Activated gamma-delta T cell treated with anti-CD3 and anti-CD28 coated beads, Interleukin-2, amount 50 U/mL, for 16 hours (primary cell): ENCODE measurements at places on chromosomes 7 and 10.

GRCh38 chr7:55420530-55420929, 55.4 kb downstream of the LANCL2 start:
- DNase-seq: no peak

DNA sequence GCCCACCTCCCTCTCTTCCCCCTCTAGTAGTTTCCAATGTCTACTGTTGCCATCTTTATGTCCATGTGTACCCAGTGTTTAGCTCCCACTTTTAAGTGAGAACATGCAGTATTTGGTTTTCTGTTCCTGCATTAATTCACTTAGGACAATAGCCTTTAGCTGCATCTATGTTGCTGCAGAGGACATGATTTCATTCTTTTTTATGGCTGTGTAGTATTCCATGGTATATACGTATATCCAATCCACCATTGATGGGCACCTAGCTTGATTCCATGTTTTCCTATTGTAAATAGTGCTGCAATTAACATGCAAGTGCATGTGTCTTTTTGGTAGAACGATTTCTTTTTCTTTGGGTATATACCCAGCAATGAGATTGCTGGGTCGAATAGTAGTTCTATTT, 170.4 kb downstream of the NOC3L start:
- DNase-seq: no peak

DNA sequence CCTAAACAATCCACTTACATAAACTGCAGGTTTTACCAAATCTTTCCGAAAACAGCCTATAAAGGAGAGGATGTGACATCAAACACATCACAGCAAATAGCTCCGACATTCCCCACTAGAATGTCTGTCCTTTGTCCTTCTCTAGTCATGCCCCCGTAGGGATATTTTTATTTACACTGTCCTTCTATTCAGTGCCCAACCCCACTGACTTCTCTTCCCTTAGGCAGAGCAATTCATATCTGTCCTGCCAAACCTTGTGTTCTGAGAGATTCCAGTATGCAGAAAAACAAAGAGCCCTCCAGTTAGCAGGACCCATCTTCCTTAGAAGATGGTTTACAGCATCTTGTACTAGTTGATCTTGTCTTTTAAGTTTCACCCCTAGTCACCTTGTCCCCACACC, 5.4 kb upstream of the GLI3 start:
- DNase-seq: no peak

DNA sequence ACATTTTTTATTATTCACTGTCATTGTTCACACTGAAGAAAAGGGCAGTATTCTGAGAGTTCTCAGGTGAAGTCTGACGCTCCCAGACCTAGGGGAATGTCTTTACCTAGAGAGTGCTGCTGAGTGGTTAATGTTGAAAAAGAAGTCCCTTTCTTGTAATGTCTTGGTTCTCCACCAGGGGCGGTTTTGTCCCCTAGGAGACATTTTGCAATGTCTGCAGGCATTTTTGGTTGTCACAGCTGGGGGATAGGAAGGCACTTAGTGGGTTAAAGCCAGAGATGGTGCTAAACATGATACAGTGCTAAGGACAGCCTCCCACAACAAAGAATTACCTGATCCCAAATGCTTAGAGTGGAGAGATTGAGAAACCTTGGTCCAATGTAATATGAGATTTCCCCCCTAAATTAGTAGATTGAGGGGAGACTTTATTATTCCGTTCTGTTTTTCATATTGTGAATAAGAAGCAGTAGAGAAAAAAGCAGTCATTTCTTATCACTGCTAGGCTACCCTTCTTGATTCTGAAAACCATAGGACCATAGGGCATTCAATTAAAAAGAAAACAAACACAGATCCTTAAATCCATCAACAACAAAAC, 13.1 kb downstream of the UMAD1 start:
- DNase-seq: no peak

GRCh38 chr7:3951316-3952055, 650.4 kb downstream of the SDK1 start:
- no peak for DNase-seq

GRCh38 chr10:38147686-38148085, 53.5 kb downstream of the ZNF37A start:
- no peak for DNase-seq

DNA sequence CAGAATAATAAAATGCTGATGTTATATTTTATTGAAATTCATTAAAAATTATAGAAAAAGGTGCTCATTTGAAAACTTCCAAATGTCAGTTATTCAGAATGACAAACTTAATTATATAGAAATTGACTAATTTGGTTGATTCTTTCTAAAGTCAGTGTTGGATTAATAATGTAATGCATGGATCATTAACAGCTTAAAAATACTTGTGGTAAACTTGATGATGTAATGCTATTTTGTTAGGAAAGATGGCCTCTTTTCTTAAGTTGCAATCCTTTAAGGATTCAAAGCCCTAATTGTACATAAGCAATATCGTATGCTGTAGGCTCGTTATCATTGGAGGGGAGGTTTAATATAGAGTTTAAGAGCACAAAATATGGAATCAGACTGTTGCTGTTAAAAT, 141.2 kb downstream of the ZEB1 start:
- DNase-seq: no peak

DNA sequence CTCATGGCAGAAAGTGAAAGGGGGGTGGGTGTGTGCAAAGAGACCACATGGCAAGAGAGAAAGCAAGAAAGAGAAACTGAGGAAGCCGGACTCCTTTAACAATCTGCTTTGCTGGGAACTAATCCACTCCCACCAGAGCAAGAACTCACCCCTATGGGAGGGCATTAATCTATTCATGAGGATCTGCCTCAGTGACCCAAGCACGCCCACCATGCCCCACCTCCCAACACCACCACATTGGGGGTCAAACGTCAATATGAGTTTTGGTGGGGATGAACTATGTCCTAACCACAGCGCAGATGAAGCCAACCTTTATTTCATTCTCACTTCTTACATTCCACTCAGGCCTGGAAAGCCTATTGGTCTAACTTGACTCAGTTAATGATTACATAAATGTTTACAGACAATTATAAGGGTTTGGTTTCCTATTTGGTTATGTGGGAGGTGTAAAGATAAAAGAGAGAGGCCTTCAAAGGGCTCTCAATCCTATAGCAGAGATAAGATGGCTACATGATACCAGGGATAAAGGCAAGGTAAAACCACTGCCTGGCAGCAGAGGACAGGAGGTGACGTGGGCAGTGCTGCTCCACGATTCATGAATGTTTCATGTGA, 601.8 kb downstream of the PARD3 start:
- no peak for DNase-seq

DNA sequence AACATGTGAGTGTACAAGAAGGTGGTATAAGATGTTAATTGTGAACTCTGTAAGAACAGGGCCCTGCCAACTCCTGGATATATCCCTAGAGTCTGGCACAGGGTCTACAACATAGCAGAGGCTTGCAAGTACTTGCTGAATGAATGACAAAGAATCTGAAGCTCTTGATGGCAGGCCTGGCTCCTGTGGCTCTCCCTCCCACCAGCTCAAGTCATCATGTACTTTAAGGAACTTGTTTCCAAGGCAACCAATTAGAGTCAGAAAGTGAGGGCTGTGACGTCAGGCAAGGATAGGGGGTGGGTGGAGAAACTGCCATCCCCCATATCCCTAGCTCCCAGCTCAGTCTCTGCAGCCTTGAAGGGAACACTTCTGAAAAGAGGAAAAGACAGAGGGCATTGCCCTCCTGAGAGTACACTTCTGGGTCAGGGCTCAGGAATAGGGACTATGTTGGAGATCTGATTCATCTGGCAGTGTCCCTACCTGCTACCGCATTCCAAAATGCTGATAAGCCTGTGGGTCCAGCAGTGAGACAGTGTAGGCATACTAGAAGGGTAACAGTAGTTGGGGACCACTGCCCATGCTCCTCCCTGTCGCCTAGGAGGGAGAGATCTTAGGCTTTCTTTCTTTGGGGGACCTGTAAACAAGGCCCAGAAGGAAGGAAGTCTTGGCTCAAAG, 34.6 kb upstream of the BTRC start:
- no peak for DNase-seq

DNA sequence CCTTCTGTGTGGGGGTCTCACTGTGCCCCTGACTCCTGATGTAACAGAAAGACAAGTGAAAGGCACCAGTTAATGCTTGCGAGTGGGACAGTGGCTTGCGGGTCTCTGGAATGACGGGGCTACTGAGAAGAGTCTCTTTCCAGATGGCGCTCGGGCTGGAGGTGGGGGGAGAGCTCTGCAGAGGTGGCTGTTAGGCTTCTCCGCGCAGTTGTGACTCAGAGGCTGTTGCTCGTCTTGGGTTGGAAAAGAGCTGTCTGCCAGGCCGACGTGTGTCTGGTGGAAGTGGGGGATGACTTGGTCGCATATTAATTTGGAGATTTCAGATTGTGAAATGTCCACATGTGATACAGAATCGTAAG, 27.9 kb upstream of the SH2B2 start:
- DNase-seq: no peak

- no peak for DNase-seq
These were observed 233.6 kb upstream of the CCDC6 start for GRCh38 chr10:60139798-60140566.

DNA sequence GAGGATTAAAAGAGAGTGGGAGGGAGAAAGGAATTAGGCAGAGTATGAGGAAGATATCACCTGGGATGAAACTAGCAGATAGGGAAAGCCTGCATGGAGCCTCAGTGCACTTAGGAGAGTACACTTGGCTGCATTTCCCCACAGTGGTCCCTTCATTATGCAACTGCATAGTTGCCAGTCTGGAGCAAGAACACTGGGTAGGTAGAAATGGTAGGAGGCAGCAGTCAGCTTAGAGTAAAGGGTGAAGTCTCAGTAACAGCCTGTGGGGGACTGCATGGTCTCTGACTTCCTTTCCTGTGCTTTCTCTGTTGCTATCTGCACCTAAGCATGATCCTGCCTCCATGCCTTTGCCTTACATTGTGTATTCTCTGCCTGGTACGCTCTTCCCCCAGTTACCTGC, 14.0 kb upstream of the PCGF5 start:
- DNase-seq: no peak

- DNase-seq: peak; percentile 22
These were observed at the start of gene ECHDC3 for GRCh38 chr10:11742009-11742778. ECHDC3 (plus strand) TSS chr10:11742382; CDS start chr10:11742577, 195 bp downstream.

- DNase-seq: no peak
These were observed 31.3 kb upstream of the ZNF273 start for GRCh38 chr7:64871761-64872160.

- DNase-seq: no peak
These were observed 80.9 kb downstream of the UNCX start for GRCh38 chr7:1313613-1314012.

DNA sequence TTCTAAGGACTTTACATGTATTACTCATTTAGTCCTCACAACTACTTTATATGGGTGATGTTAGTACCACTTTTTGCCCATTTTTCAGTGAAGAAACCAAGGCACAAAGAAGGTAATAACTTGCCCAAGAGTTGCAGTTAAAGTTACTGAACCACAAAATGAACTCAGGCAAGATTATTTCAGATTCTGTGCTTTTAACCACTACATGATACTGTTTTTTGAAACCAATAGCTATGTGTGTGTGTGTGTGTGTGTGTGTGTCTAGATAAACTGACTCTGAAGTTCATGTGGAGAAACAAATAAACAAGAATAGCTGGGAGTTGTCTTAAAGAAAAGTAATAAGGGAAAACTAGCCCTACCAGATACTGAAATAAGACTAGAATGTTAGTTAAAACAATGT, 60.8 kb upstream of the OIT3 start:
- DNase-seq: no peak

DNA sequence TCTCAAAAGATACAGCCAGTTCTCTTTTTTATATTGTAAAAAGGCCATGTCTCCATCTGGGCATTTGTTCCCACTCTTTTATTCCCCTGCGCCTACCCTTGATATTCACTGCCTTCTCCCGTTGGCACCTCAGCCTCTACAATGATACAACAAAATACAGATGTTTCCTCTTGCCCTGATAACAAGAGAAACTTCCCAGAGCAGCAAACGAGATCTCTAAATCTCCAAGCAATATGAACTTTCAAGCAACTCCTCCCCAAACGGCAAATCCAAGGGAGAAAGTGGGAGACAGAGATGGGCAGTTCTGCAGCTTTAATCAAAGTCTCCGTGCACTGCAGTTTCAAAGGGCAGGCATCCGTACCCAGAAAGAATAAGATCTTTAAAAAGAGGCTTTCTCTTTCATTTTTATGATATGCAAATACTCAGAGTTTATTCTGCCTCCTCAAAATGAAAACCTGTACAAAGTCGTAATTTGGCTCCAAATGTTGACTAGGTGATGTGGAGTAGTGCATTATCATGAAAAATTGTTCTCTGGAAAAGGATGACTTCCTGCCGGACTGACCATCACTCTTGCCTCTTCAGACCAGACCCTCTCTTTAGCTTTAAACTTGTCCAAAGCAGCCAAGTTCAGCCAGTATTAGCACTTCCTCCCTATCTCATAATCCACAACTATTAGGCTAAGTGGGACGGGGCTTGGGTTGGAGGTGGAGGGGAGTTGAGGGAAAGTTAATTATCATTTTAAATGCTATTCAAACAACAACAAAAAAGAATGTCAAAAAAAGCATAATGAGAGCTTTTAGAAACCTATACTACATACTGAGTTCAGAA, 682 bp downstream of the HGF start:
- no peak for DNase-seq

GRCh38 chr10:79401015-79401921, 44.2 kb downstream of the ZCCHC24 start:
- no peak for DNase-seq

DNA sequence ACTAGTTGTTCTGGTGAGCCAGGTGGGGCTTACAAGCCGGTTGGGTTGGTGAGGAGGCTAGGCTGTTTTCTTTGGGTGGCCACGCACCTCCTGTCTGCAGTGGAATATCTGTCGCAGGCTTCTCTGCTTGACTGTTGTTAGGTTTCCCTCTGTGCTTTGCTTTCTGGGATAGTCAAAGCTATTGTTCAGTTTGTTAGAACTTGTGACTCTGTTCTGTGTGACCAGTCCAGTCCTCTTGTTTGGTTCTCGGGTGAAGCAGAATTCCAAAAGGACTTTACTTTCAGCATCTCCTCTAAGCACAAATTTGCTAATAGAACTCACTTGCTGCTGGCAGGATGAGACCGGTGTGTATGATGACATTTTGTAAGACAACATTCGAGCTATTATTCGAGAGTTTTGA, 105.3 kb downstream of the CREB5 start:
- no peak for DNase-seq

DNA sequence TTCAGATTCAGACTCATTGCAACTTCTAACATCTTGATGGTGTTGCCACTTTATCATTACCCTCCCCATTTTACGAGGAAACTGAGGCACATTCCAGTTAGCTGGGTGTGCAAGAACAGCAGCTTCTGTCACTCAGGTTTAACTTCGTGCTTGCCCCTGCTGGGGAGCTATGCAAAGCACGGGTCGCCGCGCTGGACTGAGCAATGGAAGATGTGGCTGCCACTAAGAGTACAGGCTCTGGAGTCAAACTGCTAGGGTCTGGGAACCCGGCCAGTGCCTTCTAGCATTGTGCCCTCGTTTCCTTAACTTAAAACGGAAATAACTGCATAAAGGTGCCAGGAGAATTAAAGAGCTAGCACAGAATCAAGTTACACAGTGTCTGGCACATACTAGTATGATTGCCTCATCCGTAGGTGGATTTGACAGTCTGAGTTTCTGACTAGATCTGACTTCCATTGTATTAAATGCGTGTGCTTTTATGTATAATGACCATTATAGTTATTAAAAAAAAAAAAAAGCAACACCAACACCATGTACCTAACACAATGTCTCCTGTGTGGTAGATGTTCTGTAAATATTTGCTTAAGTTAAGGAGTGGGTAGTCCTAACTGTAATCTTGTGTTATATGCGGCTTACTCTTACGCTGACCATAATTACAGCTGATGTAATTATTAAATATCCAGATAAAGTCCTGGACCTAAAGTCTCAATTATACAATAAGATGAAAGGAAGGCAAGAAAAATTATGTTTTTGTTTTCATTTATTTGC, 842 bp downstream of the ZNF22 start:
- peak; percentile 30 for DNase-seq

GRCh38 chr10:94521276-94522250, 24.0 kb upstream of the HELLS start:
- no peak for DNase-seq
